ENCODE measurements at places on chromosomes 2 and 18. TPM values are rescaled to one million over a fixed set of nuclear protein-coding genes. Genes with fewer than 3 reads are reported as not detected.

Gene ELOA2
- total RNA-seq: not detected

Gene HEATR5B
- total RNA-seq: 31.2 TPM

Gene VWA3B
- 0.30 TPM for total RNA-seq

Gene SCYGR4
- total RNA-seq: not detected

Gene RAPGEF4
- total RNA-seq: 3.6 TPM

Gene C2orf68
- total RNA-seq: 20.3 TPM

DNA sequence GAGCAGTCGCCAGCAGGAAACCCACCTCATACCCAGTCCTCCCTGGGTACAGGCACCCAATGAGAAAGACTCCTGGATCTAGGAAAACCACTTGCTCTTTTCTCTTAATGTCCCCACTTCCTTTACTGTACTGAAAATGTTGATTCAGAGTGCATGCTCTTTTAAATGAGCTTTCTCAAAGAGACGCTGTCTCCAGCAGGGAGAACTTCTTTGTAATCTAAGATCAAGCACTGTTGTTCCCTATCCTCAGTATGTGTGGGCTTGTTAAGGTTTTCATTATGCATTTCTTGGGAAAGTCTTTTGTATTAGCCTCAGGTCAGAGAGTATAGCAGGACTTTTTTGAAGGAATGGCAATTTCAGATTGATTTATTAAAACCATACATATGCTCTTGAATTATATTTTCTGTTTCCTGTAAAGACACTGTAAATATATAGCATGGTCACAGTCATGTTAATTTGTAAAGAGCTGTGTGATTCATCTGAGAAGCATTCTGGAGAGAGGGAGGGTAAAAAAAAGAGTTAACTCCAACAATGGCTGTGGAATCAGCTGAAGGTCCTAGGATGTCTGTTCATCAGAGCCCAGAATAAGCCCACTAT is 178.1 kb downstream of the MGAT5 start:
- no peak overlapping the region for H3K4me3 ChIP-seq
- H3K4me1 ChIP-seq: no peaks in the 10 kb centered on the region
- H3K27me3 ChIP-seq: no peaks in the 10 kb centered on the region
- peaks cover 69% of the 10 kb centered on the region for H3K36me3 ChIP-seq
- no peak for DNase-seq

DNA sequence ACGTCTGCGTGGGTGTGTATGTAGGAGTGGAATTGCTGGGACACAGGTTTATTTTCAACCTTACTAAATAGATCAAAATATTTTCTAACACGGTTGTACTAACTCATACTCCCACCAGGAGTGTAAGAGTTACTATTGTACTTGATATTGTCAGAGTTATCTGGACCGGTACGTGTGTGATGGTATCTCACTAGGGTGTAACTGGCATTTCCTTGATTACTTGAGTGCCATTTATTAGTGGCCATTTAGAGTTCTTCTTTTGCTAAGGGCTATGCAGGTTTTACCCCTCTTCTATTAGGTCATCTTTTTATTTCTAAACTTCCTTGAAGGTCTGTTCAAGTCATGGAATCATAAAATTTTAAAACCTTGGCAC is 33.5 kb downstream of the CENPO start:
- H3K36me3 ChIP-seq: peaks cover 73% of the 10 kb centered on the region
- DNase-seq: no peak
- no peak overlapping the region for H3K27ac ChIP-seq
- no peaks in the 10 kb centered on the region for H3K27me3 ChIP-seq
- H3K4me3 ChIP-seq: no peak overlapping the region

- H3K27ac ChIP-seq: no peak overlapping the region
- H3K27me3 ChIP-seq: no peaks in the 10 kb centered on the region
- DNase-seq: no peak
- H3K4me1 ChIP-seq: no peaks in the 10 kb centered on the region
Observed at GRCh38 chr18:11266781-11267480, 117.6 kb upstream of the PIEZO2 start.

- H3K4me1 ChIP-seq: no peaks in the 10 kb centered on the region
- DNase-seq: no peak
- H3K36me3 ChIP-seq: no peaks in the 10 kb centered on the region
- no peak overlapping the region for H3K27ac ChIP-seq
- no peaks in the 10 kb centered on the region for H3K27me3 ChIP-seq
- H3K4me3 ChIP-seq: peak overlapping the region; percentile 21
Observed at GRCh38 chr2:182522405-182522896, 95.6 kb upstream of the PDE1A start.

DNA sequence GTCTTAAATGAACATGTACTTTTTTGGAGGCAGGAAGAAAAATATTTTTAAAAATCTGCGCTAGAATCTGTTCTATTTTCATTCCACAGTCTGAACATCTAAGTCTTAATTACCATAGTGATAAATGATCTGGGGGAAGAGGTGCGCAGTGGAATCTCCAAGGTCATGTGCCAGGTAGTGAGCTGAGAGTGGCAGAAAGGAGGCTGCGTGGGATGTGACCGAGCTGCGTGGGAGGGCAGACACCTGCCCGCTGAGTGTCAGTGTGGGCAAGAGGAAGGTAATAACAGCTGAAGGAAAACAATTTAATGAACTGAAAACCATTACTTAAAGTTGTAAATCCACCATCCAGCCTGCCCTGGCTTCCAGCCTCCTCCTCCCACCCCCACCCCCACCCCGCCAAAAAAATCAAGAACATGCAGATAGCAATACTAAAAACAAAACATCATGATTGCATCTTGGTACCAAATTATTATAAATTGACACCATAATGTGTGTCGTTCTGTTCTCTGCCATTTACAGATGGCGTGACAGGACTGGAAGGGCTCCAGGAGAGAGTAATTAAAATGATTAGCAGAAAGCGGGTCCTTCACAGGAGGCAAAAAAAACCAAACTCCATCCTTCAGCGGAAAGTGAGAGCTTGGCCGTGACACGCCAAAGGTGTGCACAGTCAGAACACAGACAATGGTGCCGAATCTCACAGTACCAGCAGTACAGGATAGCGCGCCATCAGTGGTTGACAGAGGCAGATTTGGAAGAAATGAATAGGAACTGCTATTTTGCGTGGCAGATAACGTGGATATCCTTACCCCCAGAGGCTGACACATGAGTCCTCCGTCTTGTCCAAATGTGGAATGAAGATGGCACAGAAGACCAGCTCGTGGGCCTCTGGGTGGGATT is 11.4 kb upstream of the DTNB start:
- H3K4me1 ChIP-seq: no peaks in the 10 kb centered on the region
- H3K27ac ChIP-seq: no peak overlapping the region
- no peaks in the 10 kb centered on the region for H3K36me3 ChIP-seq
- DNase-seq: no peak
- no peak overlapping the region for H3K4me3 ChIP-seq
- no peaks in the 10 kb centered on the region for H3K27me3 ChIP-seq

DNA sequence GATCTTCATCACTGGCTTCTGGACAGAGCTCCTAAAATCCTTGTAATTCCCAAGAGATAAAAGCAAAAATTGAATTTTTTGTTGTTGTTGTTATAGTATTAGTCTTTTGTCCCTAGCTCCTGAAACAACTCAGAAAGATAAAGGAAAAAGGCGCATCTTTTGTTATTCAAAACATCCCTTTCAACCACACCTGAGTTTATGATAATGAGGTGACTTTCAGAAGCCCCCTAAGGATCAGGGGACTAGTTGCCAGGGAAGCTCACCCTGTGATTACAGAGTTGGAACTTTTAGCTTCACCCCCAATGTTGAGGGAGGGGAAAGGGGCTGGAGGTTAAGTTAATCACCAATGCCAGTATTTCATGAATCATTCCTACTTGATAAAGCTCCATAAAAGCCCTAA is 10.3 kb upstream of the CERKL start:
- no peak for DNase-seq
- H3K27ac ChIP-seq: no peak overlapping the region

- no peak overlapping the region for H3K27ac ChIP-seq
- H3K4me3 ChIP-seq: no peak overlapping the region
- no peaks in the 10 kb centered on the region for H3K36me3 ChIP-seq
- no peak for DNase-seq
Observed at GRCh38 chr2:86672027-86672545, 48.0 kb upstream of the RMND5A start.

DNA sequence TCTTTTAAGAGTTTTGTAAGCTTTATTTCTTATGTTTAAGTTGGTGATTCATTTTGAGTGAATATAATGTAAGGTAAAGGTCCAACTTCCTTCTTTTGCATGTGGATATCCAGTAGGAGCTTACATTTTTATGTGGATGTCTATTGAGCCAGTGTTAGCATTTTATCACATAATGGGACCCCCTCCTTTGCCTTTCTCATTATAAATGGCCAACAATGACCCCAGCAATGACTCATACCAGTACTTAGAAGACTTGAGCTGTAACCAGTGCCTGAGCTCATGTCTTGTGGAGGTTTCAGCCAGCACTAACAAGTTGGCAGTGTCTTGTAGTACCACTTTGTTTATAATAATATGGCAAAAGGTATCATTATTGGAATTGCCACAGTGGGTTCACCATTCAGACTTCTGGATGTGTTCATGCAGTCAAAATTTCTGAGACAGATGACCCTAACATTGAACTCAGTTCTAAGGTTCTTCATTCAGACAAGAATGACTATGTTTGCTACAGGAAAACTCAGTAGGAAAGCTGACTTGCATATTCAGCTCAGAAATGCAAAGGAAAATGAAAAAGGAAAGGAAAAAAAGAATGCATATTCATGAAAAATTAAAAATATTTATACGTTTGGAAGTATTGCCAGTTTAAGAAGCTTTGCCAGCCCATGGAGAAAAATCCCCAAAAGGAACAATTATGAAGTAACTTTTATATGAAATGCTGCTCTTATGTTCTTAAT is 41.0 kb downstream of the CDKL4 start:
- no peak overlapping the region for H3K4me3 ChIP-seq
- no peak overlapping the region for H3K27ac ChIP-seq
- H3K36me3 ChIP-seq: no peaks in the 10 kb centered on the region
- H3K27me3 ChIP-seq: no peaks in the 10 kb centered on the region

DNA sequence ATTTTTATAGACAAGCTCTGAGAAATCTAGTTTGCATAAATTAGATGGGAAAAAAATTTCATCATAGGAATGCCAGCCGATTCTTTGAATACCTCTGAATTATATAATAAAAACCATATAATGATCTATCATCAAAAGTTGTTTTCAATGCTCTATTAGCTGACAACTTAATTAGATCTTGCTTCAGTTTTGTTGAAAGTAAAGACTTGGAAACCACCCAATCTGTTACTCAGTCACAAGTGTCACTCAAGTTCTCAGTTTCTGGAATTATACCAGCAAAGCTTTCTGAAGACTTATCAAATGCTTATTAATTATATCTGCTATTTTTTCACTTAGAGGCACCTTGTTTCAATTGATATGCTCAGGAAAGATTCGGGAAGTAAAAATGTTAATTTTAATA is 17.4 kb upstream of the TP53I3 start:
- H3K4me3 ChIP-seq: no peak overlapping the region
- H3K36me3 ChIP-seq: no peaks in the 10 kb centered on the region
- no peak overlapping the region for H3K27ac ChIP-seq

- no peak overlapping the region for H3K27ac ChIP-seq
- no peak overlapping the region for H3K4me3 ChIP-seq
- H3K27me3 ChIP-seq: no peaks in the 10 kb centered on the region
- no peak for DNase-seq
- H3K36me3 ChIP-seq: no peaks in the 10 kb centered on the region
Observed at GRCh38 chr18:52489396-52490306, 149.7 kb downstream of the DCC start.

- no peak overlapping the region for H3K27ac ChIP-seq
- no peaks in the 10 kb centered on the region for H3K27me3 ChIP-seq
- no peaks in the 10 kb centered on the region for H3K4me1 ChIP-seq
- H3K4me3 ChIP-seq: no peak overlapping the region
Observed at GRCh38 chr2:216996279-216996845, 136.5 kb upstream of the TNP1 start.

DNA sequence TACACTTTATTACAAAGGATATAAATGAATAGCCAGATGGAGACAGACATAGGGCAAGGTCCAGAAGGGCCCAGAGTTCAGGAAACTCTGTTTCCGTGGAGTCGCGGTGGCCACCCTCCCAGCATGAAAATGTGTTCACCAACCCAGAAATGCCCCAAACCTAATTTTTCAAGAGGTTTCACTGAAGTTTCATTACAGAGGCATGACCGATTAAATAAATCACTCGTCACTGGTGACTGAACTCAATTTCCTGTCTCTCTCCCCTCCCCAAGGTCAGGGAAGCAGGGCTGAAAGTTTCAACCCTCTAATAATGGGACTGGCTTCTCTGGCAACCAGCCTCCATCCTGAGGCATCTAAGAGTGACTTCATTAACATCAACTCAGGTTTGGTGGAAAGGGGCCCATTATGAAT is 22.4 kb downstream of the USP40 start:
- H3K4me1 ChIP-seq: no peaks in the 10 kb centered on the region
- no peaks in the 10 kb centered on the region for H3K27me3 ChIP-seq
- no peak overlapping the region for H3K4me3 ChIP-seq
- DNase-seq: no peak

DNA sequence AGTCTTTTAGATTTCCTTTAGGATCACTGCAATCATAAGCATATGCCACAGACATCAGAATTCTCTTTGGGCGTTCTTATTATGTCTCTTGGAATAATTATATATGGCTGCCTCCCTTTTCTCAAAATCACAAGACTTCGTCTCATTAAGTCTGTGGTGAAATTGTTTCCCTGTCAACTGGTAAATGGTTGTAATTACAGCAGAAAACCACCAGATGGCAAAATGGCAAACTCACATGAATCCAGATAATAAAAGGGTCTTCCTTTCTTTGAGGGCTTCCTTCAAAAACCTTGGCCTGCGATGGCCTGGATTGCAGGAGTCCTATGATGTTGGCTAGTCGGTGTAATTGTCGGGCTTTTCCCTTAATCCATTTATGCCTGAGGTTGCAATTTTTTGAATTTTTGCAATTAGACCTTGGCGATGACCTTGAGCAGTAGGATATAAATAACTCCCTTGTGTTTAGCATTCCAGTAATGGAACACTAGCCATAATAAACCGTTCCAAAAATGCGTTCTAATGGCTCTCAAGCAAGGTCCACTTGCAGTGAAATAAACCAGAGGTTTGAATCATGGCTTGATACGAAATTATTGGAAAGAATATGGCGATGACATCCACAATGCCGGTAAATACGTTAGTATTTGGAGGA is 656.4 kb downstream of the MBD2 start:
- no peak overlapping the region for H3K4me3 ChIP-seq
- H3K27ac ChIP-seq: no peak overlapping the region
- DNase-seq: peak; percentile 30
- H3K4me1 ChIP-seq: no peaks in the 10 kb centered on the region
- H3K36me3 ChIP-seq: no peaks in the 10 kb centered on the region

DNA sequence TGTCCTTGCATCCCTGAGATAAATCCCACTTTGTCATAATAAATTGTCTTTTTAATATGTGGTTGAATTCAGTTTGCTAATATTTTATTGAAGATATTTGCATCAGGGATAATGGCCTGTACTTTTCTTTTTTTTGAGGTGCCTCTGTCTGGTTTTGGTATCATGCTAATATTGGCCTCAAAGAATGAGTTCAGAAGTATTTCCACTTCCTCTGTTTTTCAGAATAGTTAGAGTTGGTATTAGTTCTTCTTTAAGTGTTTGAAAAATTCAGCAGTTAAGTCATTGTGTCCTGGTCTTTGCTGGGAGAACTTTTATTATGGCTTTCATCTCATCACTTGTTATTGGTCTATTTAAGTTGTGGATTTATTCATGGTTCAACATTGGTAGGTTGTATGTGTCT is 464.1 kb upstream of the CRIM1 start:
- H3K36me3 ChIP-seq: no peaks in the 10 kb centered on the region
- no peaks in the 10 kb centered on the region for H3K4me1 ChIP-seq
- H3K4me3 ChIP-seq: no peak overlapping the region
- no peak for DNase-seq
- no peak overlapping the region for H3K27ac ChIP-seq

Data from tibial nerve (tissue), 4 donors.